Chondrocyte (in vitro differentiated cells): ENCODE measurements at places on chromosomes 11 and 22. TPM values are rescaled to one million over a fixed set of nuclear protein-coding genes. Genes with fewer than 3 reads are reported as not detected.

DNA sequence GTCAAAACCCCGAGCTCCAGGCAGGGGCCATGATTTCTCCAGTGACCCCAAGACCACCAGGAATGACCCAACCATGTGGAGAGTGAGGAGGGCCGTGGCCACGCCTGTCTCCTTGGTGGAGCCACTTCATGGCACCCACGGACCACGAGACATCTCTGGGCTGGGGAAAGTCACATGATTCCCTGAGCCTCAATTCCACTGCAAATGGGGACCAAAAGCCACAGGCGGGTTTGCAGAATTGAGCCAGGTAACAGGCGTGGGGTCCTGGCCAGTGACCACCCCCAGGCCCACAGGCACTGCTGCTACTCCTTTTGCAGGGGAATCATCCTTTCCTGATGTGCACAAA, 178.9 kb downstream of the CTTN start:
- peak; percentile 66 for DNase-seq
- H3K27ac ChIP-seq, result no peak overlapping the region
- no peak overlapping the region for H3K4me3 ChIP-seq
- no peaks in the 10 kb centered on the region for H3K4me1 ChIP-seq
- H3K36me3 ChIP-seq, result no peaks in the 10 kb centered on the region

DNA sequence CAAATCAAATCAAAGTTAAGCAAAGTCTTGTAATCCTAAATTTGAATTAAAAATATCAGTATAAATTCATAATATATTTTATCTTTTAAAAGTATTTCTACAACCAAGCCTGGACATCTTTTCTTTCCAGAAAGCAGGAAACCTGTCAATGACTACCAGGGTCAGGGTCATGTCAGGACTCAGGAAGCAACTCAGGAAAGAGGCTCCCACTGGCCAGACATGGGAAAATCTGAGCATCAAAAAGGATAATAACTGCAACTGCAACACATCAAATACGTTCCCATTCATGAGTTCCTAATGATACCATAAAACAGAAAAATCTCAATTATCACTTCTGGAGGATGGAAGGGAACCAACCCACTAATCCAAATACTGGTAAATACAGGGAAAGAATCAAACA, 76.0 kb upstream of the GALNT18 start:
- DNase-seq, result no peak
- no peak overlapping the region for H3K27ac ChIP-seq
- peaks cover 7% of the 10 kb centered on the region for H3K4me1 ChIP-seq
- no peak overlapping the region for H3K4me3 ChIP-seq
- H3K27me3 ChIP-seq, result peaks cover 4% of the 10 kb centered on the region

DNA sequence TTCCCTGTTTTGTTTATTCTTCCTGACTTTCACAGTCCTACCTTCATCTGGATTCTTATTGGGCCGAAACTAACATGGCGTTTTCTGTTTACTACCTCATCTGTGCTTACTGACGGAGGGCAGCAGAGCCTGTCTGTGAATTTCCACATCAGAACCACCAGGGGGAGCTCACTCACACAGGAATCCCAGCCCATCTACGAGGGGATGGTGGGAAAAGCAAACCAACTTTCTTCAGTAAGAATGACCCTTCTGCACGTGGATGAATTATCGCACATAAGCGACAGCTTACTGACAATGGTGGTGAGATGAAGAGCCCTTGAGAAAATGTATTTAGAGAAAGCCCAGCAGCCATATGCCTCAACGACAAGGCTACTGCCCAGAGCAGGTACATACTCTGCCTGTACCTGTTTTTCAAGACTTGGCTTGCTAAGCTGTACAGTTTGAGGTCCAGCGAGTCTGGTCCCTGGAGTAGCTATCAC, 42.5 kb downstream of the LARGE2 start:
- H3K27me3 ChIP-seq, result no peaks in the 10 kb centered on the region
- no peak overlapping the region for H3K27ac ChIP-seq
- H3K4me1 ChIP-seq, result no peaks in the 10 kb centered on the region
- H3K4me3 ChIP-seq, result no peak overlapping the region
- H3K36me3 ChIP-seq, result peaks cover 17% of the 10 kb centered on the region

GRCh38 chr11:94793822-94794221, 25.7 kb downstream of the AMOTL1 start:
- DNase-seq, result no peak
- peak overlapping the region; percentile 99 for H3K27ac ChIP-seq
- no peaks in the 10 kb centered on the region for H3K36me3 ChIP-seq
- no peaks in the 10 kb centered on the region for H3K27me3 ChIP-seq
- peak overlapping the region; percentile 53 for H3K4me3 ChIP-seq

- H3K27ac ChIP-seq, result no peak overlapping the region
- peaks cover 45% of the 10 kb centered on the region for H3K27me3 ChIP-seq
- peaks cover 5% of the 10 kb centered on the region for H3K4me1 ChIP-seq
- peak; percentile 84 for DNase-seq
- H3K4me3 ChIP-seq, result no peak overlapping the region
- H3K36me3 ChIP-seq, result no peaks in the 10 kb centered on the region
Measured at GRCh38 chr11:61510166-61510919, 1.8 kb downstream of the LRRC10B start.

GRCh38 chr11:73478737-73479347, 102.6 kb downstream of the RELT start:
- no peak overlapping the region for H3K4me3 ChIP-seq
- H3K27me3 ChIP-seq, result no peaks in the 10 kb centered on the region
- H3K27ac ChIP-seq, result no peak overlapping the region
- H3K4me1 ChIP-seq, result peaks cover 8% of the 10 kb centered on the region
- DNase-seq, result no peak

DNA sequence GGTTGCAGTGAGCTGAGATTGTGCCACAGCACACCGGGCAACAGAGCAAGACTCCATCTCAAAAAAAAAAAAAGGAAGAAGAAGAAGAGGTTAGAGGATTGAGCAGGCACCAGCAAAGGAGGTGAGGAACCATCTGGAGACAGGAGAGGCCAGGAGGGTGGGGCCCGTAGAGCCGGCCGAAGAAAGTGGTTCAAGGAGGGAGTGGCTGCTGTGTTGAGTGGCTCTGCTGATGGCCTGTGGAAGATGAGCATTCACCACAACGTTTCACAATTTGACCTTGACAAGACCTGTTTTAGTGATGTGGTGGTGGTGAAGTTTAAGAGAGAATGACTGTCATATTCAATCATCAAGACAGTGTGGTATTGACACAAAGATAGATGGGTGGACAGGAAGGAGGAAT, 6.8 kb upstream of the CTSD start:
- H3K27me3 ChIP-seq, result no peaks in the 10 kb centered on the region
- no peaks in the 10 kb centered on the region for H3K36me3 ChIP-seq
- no peak overlapping the region for H3K4me3 ChIP-seq
- no peak overlapping the region for H3K27ac ChIP-seq

GRCh38 chr11:111531136-111531535, 9.4 kb upstream of the LAYN start:
- no peak for DNase-seq
- H3K27ac ChIP-seq, result no peak overlapping the region
- peaks cover 2% of the 10 kb centered on the region for H3K27me3 ChIP-seq
- H3K36me3 ChIP-seq, result no peaks in the 10 kb centered on the region
- peaks cover 23% of the 10 kb centered on the region for H3K4me1 ChIP-seq

- peak; percentile 58 for DNase-seq
- H3K36me3 ChIP-seq, result peaks cover 12% of the 10 kb centered on the region
- no peak overlapping the region for H3K27ac ChIP-seq
- no peaks in the 10 kb centered on the region for H3K4me1 ChIP-seq
Measured at GRCh38 chr22:23053912-23054530, 16.3 kb upstream of the GNAZ start.

- no peak overlapping the region for H3K4me3 ChIP-seq
- no peak overlapping the region for H3K27ac ChIP-seq
- DNase-seq, result no peak
- no peaks in the 10 kb centered on the region for H3K27me3 ChIP-seq
- H3K36me3 ChIP-seq, result no peaks in the 10 kb centered on the region
Measured at GRCh38 chr22:28351476-28351875, 328.2 kb downstream of the TTC28 start.

DNA sequence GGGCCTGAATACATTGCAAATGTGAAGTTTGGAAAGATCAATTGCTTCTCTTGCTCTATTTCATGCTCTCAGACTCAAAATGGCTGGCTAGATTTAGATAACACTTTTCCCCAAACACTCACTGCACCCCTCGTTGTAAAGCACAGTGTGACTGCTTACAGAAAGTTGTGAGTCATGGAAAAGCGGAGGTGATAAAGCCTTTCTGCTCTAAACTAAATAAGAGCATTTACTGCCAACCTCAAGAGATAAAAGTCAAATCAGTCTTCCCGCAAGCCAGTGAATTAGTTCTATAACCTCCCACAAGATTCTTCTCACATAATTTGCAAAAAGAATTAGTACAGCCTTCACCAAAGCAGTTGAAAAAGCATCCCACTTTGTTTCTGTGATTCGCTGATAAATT, 168.7 kb downstream of the WT1 start:
- H3K36me3 ChIP-seq, result no peaks in the 10 kb centered on the region
- no peak overlapping the region for H3K27ac ChIP-seq
- H3K27me3 ChIP-seq, result peaks cover 22% of the 10 kb centered on the region
- DNase-seq, result no peak

- H3K4me1 ChIP-seq, result peaks cover 14% of the 10 kb centered on the region
- no peak overlapping the region for H3K4me3 ChIP-seq
- no peak overlapping the region for H3K27ac ChIP-seq
- no peaks in the 10 kb centered on the region for H3K27me3 ChIP-seq
- H3K36me3 ChIP-seq, result no peaks in the 10 kb centered on the region
Measured at GRCh38 chr22:30182350-30182745, 64.2 kb downstream of the LIF start.

The OR2D2 gene
- not detected in 3 replicates for total RNA-seq

The TREH gene
- total RNA-seq, result not detected in 3 replicates

The ABTB2 gene
- 2.2 to 3.1 TPM (median 3.1 TPM) in 3 replicates for total RNA-seq

The NELL1 gene
- not detected in 3 replicates for total RNA-seq

The IFITM1 gene
- total RNA-seq, result 1.0 to 3.3 TPM (median 1.6 TPM) in 3 replicates

The SMTNL1 gene
- total RNA-seq, result not detected in 3 replicates
